ENCODE measurements at places on chromosomes 1 and 21.
A peak's percentile ranks its signal among the peaks of the same experiment; 100 is the strongest.

DNA sequence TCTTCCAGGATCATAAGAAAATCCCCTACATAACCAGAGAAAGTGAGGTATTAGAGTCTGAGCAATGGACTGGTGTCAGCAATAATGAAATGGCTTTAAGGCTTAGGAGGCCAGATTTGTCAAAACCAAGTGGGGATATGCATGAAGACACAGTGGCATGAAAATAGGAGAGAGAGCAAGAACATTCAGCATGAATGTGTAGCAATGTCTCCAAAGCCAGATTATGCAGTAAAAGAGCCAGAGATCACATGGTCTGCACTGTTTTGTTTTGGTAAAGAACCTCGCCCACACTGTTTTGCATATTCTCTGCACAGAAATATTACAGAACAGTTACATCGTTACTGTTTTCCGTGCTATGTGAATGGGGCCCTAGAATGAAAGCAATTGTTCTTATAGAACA is 589.4 kb downstream of the PLPP3 start:
- DNase-seq: peak; percentile 35

DNA sequence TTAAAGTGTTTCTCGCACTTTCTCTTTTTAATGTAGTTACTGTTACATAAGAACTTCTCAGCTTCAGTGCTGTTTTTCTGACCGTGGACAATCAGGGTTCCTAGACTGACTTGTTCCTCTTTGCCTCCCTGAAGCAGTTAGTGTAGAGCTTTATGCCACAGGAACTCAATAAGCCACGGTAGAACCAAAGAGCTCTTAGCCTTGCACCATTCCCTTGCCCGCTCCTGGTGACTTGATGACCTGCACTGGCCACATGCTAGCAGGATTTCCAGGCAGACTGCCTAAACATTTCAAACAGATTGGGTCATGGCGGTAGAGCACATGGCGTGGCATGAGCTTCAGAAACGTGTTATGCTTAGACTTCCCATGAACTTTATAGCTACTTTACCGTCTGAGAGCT is 18.8 kb upstream of the FASLG start:
- no peak for DNase-seq

DNA sequence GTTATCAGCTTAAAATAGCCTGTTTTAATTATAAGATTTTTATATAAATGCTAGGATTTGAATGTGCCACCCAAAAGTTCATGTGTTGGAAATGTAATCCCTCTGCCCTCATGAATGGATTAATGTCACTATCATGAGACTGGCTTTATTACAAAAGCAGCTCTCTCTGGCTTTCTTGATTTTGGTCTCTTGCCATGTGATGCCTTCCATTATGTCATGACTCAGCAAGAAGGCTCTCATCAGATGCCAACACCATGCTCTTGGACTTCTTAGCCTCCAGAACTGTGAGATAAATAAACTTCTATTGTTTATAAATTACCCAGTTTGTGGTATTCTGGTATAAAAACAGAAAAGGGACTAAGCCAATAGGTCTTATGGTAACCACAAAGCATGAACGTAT is 6.9 kb upstream of the PRSS38 start:
- DNase-seq: no peak

GRCh38 chr1:29245876-29246275 is 9.6 kb downstream of the PTPRU start:
- DNase-seq: peak; percentile 44

GRCh38 chr1:61005614-61006580 is 76.5 kb upstream of the NFIA start:
- no peak for DNase-seq

DNA sequence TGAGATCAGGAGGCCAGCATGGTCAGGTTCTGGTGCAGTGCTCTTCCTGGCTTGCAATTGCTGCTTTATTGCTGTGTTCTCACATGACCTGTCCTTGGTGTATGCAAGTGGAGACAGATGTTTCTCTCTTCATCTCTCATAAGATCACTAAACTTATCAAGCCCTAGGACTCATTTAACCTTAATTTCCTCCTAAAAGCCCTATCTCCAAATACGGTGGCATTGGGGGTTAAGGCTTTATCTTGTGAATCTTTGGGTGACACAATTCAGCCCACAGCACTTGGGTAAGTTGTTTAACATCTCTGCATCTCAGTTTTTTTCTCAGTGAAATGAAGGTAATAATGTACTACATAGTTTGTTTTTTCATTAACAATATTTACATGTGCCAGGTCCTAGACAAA is 152.4 kb downstream of the RWDD3 start:
- DNase-seq: no peak

DNA sequence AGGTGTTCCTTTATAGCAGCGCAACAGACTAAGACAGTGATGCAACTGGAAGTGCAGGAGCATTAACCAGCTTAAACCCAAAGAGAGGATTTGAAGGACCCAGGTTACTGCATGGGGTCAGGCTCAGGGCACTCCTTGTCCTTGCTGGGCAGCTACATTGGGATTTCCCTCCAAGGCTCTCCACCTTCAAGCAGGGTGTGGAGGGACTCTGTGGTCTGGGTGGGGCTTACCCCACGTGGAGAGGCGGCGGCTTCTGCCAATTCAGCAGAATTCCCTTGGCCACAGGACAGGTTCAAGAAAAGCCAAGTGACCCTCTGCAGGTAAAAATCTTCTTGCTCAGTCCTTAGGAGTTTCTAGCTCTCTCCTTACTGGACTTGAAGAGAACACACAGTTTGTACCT is 6.5 kb downstream of the RRP1B start:
- DNase-seq: no peak

DNA sequence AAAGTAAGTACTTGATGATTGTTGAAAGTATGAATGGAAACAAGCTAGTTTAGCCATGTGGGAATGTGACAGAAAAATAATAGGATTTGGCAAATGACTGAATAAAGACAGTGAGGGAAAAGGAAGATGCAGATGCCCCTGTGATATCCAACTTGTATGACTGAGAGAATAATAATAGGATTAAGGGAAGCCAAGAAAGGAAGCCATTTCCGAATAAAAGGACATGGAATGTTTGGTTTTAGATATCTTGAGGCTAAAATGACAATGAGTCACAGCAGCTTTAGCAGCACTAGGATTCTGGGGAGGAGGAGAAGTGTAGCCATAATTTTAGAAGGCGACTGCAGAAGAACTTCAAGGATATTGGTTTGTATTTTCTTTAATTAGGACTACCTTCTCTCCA is 109.2 kb downstream of the TTLL7 start:
- no peak for DNase-seq

- peak; percentile 40 for DNase-seq
Observed at GRCh38 chr1:212315907-212316306, 30.7 kb downstream of the PPP2R5A start.

GRCh38 chr1:182588500-182589396 is at the start of gene RNASEL:
RNASEL (minus strand) TSS chr1:182589256; CDS start chr1:182586806, 2,450 bp downstream.
- peak; percentile 88 for DNase-seq

- no peak for DNase-seq
Observed at GRCh38 chr1:107413951-107414350, 273.1 kb downstream of the NTNG1 start.

GRCh38 chr1:25832336-25833037 is 12.7 kb downstream of the MTFR1L start:
- no peak for DNase-seq

DNA sequence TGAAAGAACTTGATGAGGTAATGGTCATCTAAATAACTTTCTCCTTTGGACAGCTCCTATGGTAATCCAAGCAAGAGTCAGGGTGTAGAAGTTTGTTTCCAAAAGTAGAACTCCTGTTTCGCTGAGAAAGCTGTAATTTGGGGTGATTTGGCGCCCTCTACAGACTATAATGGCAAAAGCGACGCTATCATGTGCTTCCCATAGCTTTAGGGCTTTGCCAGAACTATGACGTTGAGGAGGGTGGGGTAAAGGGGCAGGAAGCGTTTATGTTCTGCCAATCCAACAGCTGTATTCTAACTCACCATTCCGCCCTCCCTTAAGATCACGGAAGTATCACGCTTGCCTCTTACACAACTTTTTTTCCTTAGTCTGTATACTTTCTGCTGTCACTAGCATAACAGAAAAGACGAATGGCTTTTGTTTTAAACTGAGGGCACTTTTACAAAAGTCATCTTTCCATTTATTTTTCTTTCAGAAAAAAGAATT is at the start of gene FMO4:
Gene FMO4 (plus strand): TSS at position 349 of the 486 bp plus-strand sequence. CDS start 5,643 bp downstream, outside the sequence.
- peak; percentile 99 for DNase-seq

GRCh38 chr1:21200767-21201166 is 24.1 kb upstream of the EIF4G3 start:
- peak; percentile 59 for DNase-seq

DNA sequence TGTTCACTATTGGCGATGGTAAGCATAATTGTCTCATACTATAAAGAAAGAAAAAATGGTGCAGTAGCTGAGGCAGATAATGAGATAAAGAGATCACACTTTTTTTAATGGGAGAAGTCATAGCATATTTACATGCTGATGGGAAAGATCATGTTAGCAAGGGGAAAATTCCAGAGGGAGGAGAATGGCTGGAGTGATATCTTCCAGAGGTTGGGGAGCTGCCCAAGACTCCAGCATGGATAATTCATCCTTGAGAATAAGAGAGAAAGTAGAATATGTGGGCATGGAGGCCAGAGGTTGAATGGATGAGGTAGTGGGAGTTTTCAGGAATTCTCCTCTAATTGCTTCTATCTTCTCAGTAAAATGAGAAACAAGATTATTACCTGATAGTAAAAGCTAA is 45.8 kb upstream of the RGS1 start:
- DNase-seq: no peak

DNA sequence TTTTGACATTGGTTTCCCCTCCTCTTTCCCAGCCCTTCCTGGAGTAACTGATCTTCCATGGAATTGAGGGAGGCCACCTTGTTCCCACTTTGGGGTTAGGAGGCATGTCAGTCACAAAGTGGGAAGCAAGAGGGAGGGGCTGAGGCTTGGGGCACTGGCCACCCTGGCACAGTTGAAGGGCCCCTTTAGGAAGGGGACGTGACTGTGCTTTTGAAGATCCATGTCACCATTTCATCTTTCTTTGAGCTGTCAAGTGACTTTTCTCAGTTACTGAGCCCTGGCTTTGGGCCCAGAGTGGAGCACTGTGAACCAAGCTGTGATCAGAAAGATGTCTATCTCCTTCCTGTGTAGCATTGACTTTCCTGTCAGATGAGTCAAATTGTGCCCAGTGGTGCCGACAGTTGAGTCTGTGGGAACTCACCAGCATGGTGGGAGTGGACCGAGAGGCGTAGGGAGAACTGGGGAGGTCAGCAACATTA is 38.5 kb upstream of the TDRD10 start:
- no peak for DNase-seq

- no peak for DNase-seq
Observed at GRCh38 chr21:15761507-15762100, 31.8 kb downstream of the USP25 start.

GRCh38 chr1:167165948-167166689 is 54.6 kb upstream of the POU2F1 start:
- peak; percentile 83 for DNase-seq

Data from fibroblast of villous mesenchyme (primary cell).